Suprapubic skin (tissue), 4 donors: ENCODE measurements at places on chromosomes 6 and 20. TPM values are rescaled to one million over a fixed set of nuclear protein-coding genes. Genes with fewer than 3 reads are reported as not detected.

DNA sequence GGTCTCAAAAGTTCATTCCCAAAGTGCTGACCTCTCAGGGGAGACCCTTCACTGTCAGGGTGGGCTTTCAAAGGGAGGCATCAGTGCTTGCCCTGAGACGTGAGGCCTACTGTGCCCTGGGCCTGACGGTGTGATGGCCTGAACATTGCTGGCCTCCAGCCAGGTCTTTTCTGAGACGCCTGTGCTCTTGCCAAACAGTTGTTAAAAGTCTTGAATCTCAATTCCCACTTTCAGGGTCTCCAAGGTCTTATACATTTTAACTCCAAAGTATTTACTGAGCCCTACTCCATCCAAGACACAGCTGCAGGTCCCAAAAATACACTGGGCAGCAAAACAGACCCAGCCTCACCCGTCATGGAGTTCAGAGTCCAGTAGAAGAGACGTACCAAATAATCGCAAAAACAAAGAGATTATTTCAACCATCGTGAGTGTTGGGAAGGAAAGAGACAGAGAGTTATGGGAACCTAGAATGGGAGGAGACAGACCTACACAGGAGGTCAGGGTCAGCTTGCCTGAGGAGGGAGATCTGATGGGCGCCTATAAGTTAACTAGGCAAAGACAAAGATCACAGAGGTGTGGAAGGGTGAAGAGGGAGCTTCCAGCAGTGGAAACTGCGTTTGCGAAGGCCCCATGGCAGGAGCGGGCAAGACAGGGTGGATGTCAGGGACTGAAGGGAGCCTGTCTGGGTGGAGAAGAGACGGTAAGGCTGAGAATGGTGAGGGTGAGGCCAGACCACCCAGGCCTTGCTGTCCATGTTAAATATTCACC lies 446.3 kb downstream of the PREX1 start:
- H3K4me1 ChIP-seq, result no peaks in the 10 kb centered on the region
- H3K36me3 ChIP-seq, result no peaks in the 10 kb centered on the region
- DNase-seq, result no peak
- no peak overlapping the region for H3K4me3 ChIP-seq

- H3K27ac ChIP-seq, result no peak overlapping the region
- no peak for DNase-seq
- H3K4me1 ChIP-seq, result no peaks in the 10 kb centered on the region
- H3K36me3 ChIP-seq, result no peaks in the 10 kb centered on the region
- H3K27me3 ChIP-seq, result no peaks in the 10 kb centered on the region
Observed at GRCh38 chr6:152059909-152060308, 252.4 kb downstream of the ESR1 start.

The OPN5 gene
- total RNA-seq, result not detected

GRCh38 chr6:17483391-17484016 lies 90.1 kb downstream of the CAP2 start:
- H3K4me1 ChIP-seq, result no peaks in the 10 kb centered on the region
- H3K27ac ChIP-seq, result no peak overlapping the region
- H3K36me3 ChIP-seq, result no peaks in the 10 kb centered on the region
- DNase-seq, result no peak

DNA sequence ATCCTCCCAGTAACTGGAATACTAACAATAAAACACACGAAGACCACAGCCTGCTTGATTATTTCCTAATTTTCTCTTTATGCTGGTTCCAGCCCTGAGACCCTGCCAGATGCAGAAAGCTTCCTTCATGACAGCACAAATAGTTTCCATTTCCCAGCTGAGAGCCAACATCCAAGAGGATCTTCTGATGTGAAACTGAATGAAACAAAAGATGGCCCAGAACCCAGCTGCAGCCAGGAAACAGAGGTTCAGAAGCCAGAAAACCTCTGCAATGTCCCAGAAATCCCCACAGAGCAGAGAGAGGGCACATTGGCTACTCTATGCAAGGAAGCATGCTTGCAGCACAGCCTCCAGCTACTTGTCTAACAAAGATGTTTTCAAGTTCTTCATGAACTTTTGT lies 61.8 kb upstream of the PLEKHG1 start:
- peak; percentile 70 for DNase-seq
- H3K27me3 ChIP-seq, result peaks cover 5% of the 10 kb centered on the region
- H3K4me1 ChIP-seq, result peaks cover 17% of the 10 kb centered on the region
- no peak overlapping the region for H3K4me3 ChIP-seq
- H3K36me3 ChIP-seq, result no peaks in the 10 kb centered on the region
- no peak overlapping the region for H3K27ac ChIP-seq

DNA sequence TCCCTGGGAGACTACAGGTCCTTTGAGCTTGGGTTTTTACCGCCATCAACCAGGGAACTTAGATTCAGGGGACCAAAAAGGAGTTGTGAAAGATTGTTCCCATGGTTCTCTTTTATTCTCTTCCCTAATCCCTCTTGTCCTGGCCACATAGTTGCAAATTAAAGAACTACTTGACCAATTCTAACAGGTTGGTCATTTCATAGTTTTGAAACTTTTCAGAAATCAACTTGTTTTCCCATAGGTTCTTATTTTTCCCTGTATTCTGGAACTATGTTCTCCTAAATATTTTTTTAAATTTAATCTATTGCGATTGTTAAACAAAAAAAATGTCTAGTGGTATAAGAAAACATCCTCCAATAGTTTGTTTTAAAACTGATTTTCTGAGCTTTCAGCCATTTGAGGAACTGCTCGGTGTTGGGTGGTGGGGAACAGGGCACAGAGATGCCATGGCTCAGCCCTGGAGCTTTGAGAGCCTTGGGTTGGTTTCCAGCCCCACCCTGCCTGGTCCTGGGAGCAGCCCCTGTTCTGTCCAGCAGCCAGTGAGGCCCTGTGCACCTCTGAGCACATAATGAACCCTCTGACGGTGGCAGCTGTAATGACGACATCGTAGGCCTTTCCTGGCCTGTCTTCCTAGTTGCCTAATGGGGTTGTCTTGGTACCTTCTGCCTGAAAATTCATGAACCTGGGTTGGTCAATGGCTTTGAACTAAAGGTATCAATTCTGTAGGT lies 53.5 kb downstream of the TBC1D7 start:
- H3K4me3 ChIP-seq, result no peak overlapping the region

- H3K27me3 ChIP-seq, result no peaks in the 10 kb centered on the region
- no peak overlapping the region for H3K4me3 ChIP-seq
- no peaks in the 10 kb centered on the region for H3K4me1 ChIP-seq
- no peak for DNase-seq
- H3K36me3 ChIP-seq, result no peaks in the 10 kb centered on the region
Observed at GRCh38 chr6:63821442-63821841, 185.8 kb downstream of the PHF3 start.

The RHAG gene
- not detected for total RNA-seq

GRCh38 chr6:35533981-35534380 lies 21.3 kb upstream of the TULP1 start:
- no peak for DNase-seq
- no peak overlapping the region for H3K27ac ChIP-seq
- no peaks in the 10 kb centered on the region for H3K36me3 ChIP-seq
- H3K27me3 ChIP-seq, result no peaks in the 10 kb centered on the region
- H3K4me1 ChIP-seq, result no peaks in the 10 kb centered on the region
- no peak overlapping the region for H3K4me3 ChIP-seq

DNA sequence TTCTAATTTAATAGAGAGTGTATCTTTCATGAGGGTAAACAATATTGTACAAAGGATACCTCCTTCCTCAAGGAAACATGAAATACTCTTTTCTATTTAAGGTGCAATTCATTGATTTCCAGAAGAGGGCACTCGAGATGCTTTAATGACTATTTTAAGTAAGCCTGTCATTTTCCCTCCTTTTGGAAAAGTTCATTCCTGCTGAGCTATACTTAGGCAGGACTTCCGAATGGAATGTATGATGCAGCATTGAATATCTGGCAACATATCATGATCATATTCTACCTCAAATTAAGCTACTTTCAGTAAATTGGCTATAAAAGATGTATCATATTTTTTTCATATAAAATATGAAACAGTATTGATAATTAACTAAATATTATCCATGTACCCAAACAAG lies 5.0 kb downstream of the DST start:
- H3K4me1 ChIP-seq, result peaks cover 3% of the 10 kb centered on the region
- H3K27ac ChIP-seq, result peak overlapping the region; percentile 15
- peak overlapping the region; percentile 42 for H3K4me3 ChIP-seq
- H3K36me3 ChIP-seq, result peaks cover 32% of the 10 kb centered on the region
- H3K27me3 ChIP-seq, result no peaks in the 10 kb centered on the region

GRCh38 chr6:139201378-139201777 lies 66.5 kb downstream of the HECA start:
- H3K27me3 ChIP-seq, result no peaks in the 10 kb centered on the region
- H3K27ac ChIP-seq, result no peak overlapping the region
- no peak overlapping the region for H3K4me3 ChIP-seq
- H3K36me3 ChIP-seq, result no peaks in the 10 kb centered on the region
- H3K4me1 ChIP-seq, result no peaks in the 10 kb centered on the region
- DNase-seq, result no peak

The PRL gene
- not detected for total RNA-seq

- no peak overlapping the region for H3K27ac ChIP-seq
- no peak for DNase-seq
- no peaks in the 10 kb centered on the region for H3K27me3 ChIP-seq
- no peaks in the 10 kb centered on the region for H3K4me1 ChIP-seq
Observed at GRCh38 chr6:166449036-166449435, 66.3 kb upstream of the MPC1 start.
